ENCODE measurements at places on chromosomes 2 and 18. TPM values are rescaled to one million over a fixed set of nuclear protein-coding genes. Genes with fewer than 3 reads are reported as not detected.

- no peak for DNase-seq
These were observed 199.5 kb downstream of the SETBP1 start for GRCh38 chr18:44880170-44880569.

The CTNNA2 gene
- not detected for total RNA-seq

DNA sequence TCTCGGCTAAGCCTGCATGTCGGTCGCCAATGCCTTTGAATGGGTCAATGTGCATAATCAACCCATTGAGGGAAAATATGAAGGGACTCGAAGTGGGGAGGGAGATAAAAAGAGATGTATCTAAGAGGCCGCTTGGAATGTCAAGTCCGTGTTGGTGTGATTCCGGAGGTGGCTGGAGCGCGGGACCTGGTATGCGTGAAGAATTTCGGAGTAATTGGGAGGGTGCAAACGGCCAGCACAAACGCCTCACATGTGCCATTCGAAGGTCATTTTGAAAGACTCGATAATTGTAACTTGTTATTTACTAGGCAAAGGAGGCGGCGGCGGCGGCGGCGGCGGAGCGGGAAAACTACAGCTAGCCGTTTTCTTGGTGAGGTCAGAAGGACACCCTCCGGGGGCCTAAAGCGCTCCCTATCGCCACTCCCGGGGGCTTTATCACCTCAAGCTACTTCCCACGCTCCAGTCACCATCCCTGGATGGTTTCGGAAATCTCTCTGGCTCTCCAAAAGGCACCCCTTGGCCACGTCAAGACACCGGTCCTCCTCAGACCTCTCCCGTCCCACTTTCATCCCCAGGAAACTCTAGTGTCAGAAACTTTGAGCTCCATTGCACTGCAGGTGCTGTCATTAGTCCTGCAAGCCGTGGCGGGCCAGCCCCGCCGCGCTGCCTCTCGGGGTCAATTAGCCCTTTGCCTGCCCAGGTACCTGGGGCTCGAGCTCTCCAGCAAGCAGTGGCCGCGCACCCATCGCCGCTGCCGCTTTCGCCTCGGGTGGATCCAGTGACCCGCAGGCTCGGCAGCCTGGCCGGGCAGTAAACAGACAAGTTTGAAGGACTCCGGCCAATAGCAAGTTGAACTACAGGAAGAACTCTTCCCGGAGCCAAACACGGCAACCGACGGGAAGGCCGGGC is 1.5 kb downstream of the ERBB4 start:
- peak; percentile 61 for DNase-seq

The SESTD1 gene
- 8.0 TPM for total RNA-seq

- DNase-seq: no peak
These were observed 33.9 kb downstream of the BMP10 start for GRCh38 chr2:68837164-68837860.
